ENCODE measurements at places on chromosomes 7 and 10.

DNA sequence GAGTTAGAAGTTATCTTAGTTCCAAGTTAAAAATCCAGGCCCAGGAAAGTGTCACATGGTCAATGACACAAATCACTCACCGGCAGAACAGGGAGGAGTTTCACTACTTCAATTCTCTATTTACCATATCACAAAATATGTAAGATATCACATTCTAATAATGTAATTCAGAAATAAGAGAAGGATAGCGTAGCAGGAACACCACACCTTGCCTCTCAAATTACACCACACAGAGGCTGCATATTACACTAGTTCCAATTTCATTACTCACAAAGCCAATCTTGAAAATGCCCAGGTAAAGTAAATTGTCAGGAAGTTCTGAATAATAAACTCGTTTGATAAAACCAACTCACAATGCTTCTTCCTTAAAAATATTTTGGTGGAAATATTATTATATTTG, 169.2 kb downstream of the CTTNBP2 start:
- DNase-seq, result no peak

DNA sequence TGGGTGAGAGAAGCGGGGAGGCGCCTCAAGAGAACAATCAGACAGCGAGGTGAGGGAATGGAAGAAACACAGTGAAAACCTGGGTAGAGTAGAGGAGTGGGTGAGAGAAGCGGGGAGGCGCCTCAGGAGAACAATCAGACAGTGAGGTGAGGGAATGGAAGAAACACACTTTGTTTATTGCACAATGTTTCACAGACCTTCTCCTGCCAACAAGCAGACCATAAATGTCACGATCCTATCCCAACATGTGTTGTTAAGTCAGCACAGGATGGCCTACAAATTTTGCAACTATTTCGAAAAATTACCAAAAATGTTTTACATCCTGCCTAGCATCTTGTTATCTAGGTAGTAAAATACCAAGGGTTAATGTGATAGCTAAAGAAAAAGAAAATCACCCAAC, 115.3 kb downstream of the JAZF1 start:
- no peak for DNase-seq

DNA sequence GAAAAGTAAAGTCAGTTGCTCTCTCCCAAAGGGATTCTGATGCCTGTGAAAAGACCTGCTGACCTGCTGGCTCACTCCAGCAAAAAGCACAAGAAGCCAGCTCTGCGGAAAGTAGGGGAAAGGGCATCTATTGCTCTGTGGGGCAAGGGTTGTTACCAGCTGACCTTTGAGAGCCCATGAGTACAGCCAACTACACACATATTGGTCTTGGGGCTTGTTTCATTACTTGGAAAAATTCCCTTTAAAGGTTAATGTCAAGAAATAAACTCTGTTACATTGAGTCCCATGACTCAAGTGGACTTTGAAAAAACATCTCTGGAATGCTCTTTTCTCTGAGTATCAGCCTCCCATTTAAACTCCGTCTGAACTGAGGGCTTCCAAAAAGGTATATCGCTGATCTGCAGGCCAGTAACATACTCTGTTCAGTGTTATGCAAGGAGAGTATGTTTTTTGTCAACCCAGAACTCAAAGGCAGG, 53.2 kb downstream of the PANK1 start:
- no peak for DNase-seq

DNA sequence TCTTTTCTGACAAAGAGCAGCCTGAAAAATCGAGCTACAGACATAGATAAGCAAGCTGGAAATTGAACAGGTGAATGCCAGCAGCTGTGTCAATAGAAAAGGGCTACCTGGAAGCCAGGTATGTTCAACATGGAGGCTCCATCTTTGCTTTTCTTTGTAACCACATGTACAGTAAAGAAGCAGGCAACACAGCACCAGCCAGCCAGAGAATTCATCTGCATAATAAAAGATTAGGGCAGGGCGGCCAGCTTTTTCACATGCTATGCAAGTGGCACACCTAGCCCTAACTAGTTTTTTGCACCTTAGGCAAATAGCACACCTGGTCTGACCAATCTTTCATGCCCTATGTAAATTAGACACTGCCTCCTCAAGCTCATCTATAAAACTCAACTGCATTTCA, 25.7 kb downstream of the COG5 start:
- DNase-seq, result no peak

GRCh38 chr10:117501460-117502035, 41.0 kb upstream of the EMX2 start:
- DNase-seq, result no peak

- no peak for DNase-seq
These were observed 139.0 kb upstream of the GPR26 start for GRCh38 chr10:123527151-123527550.

GRCh38 chr10:117174439-117175214, 22.7 kb upstream of the KCNK18 start:
- DNase-seq, result peak; percentile 60

DNA sequence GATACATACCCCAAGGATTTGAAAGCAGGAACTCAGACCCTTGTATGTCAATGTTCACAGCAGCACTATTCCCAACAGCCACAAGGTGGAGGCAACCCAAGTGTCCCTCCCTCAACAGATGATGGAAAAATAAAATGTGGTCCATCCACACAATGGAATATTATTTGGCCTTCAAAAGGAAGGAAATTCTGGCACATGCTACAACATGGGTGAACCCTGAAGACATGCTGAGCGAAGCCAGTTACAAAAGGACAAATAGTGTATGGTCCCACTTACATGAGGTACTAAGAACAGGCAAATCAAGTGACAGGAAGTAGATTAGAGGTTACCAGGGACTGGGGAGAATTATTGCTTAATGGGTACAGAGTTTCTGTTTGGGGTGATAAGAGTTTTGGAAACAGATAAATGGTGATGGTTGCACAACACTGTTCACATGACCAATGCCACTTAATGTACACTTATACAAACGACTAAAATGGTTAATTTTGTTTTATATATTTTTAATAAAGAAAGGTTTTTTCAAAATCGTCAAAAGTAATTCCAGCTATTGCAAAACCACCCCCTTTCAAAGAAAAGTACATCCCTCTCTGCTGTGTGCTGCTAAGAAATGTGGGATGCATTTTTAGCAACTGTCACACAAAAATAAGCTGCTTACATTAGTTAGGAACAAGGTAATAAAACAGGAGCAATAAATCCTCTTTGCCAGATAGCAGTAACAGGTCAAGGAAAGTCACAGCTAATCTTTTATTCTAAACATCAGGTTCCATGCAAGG, 85.7 kb downstream of the GRB10 start:
- DNase-seq, result no peak

GRCh38 chr10:77197544-77197943, 440.1 kb downstream of the KCNMA1 start:
- no peak for DNase-seq

DNA sequence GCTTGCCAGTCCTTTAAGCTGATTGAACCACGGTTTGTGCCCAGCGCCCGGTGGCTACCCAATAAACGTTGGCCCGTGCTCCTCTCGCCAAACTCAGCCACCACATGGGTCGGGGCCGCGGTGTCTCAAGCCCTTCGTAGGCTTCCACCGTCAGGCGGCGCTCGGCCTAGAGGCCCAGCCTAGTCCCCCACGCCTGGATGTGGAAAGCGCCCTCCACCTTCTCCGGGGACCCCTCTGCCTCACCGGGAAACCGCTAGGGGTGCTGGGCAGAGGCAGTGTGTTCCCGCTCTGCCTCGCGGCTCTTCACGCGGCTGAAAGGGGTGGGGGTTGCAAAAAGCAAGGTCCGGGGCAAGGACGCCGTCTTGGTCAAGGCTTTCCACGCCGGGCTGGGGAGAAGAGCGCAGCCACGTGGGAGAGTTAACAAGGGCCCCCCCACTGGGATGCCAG, 29.8 kb downstream of the LEP start:
- DNase-seq, result no peak

DNA sequence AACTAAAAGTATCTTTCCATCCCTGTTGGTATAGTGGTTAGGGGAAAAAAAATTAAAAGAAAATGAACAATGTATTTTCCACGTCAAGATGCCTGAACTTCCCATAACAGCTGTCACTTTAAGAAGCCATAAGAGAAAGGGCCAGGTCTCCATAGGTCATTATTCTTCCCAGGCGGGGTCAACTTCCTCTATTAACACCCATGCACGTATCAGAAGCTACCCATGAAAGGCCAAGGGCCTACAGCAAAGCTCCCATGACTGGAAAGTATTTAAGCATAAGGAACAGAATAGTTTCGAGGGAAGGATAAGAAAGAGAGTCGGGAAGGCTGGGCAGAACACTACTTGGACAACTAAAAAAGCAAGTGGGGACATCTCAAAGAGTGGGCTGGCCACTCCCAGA, 40.1 kb downstream of the RBM28 start:
- DNase-seq, result no peak

DNA sequence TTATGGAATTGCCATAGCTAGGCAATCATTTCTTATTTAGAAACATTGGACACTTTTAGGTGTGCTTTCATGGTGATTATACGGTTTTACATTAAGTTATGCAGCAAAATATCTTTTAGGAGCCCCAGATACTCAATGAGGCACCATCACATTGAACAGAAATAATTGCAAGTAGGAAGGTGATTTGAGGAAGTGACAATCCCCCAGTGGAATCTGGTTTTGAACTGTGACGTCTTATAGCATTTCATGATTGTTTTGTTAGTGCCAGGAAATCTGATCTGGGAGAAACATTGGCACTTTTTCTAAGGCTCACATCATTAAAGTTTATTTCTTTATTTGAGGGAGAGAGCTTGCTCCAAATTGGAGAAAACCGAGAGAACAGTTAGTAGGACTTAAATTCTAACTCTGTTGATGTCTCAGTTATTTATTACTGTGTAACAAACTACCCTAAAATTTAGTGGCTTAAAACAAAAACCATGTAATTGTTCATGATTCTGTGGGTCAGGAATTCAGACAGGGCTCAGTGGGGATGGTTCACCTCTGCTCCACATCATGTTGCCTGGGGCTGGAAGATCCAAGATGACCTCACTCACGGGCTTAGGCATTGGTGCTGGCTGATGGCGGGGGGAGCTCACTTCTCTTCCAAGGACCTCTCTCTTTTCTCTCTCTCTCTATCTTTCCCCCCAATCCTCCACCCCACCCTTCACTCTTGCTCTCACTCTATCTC, 78.2 kb upstream of the STEAP1B start:
- no peak for DNase-seq

- DNase-seq, result no peak
These were observed 43.5 kb downstream of the NUP205 start for GRCh38 chr7:135601182-135601581.

All from stimulated activated CD8-positive, alpha-beta memory T cell treated with anti-CD3 and anti-CD28 coated beads, Interleukin-7, amount 100 ng/mL, for 1 hour (primary cell).